Activated CD8-positive, alpha-beta memory T cell treated with anti-CD3 and anti-CD28 coated beads for 1 hour (primary cell): ENCODE measurements at places on chromosomes 1 and 21.

DNA sequence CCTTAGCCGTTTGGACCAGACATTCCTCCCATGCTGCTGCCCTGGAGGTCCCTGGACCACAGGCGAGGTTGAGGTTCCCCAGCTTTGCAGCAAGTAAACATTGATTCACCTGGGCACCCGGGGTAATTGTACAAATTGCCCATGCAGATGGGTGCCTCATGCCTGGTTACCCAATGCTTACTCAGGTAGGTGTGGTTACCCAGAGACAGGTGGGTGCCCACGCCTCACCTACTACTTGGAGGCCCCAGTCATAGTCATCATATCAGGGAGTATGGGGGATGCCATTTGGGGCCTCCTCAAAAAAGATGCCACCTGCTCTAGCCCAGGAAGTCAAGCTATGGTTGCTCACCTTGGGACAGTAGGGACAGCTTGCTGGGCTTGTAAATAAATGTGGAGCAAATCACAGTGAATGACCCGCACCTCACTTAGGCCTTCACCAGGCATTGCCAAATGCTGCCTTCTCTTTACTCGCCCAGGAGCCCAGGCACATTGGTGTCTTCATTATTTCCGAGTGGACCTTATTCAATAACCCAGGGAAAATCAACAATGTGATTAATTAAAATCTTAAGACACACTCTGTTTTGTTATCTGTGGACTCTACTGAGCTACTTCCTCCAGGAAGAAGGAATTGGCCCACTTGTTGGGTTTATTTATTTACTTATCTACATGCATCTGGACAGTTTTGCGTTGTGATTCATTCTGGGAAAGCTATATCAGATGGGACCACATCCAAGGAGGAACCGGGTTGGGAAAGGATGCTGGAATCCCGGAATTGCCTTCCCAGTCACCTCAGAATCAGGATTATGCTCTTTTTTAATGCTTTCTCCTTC, 35.6 kb upstream of the GRHL3 start:
- DNase-seq = no peak

DNA sequence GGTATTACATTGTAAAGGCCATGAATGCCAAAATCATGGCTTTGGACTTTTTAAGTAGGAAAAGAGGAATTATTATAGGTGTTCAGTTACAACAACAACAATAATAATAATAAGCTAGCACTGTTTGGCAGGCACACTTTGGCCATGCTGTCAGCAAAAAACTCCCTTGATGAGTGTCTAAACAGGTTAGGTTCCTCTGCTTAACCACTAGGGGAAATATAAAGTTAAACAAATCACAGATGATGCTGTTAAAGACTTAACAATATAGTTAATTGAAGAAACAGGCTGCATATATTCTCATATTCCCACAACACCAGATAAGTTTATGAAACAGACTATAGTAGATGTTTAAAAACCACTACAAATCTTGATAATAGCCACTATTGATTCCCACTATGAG, 46.4 kb downstream of the RGS21 start:
- no peak for DNase-seq

DNA sequence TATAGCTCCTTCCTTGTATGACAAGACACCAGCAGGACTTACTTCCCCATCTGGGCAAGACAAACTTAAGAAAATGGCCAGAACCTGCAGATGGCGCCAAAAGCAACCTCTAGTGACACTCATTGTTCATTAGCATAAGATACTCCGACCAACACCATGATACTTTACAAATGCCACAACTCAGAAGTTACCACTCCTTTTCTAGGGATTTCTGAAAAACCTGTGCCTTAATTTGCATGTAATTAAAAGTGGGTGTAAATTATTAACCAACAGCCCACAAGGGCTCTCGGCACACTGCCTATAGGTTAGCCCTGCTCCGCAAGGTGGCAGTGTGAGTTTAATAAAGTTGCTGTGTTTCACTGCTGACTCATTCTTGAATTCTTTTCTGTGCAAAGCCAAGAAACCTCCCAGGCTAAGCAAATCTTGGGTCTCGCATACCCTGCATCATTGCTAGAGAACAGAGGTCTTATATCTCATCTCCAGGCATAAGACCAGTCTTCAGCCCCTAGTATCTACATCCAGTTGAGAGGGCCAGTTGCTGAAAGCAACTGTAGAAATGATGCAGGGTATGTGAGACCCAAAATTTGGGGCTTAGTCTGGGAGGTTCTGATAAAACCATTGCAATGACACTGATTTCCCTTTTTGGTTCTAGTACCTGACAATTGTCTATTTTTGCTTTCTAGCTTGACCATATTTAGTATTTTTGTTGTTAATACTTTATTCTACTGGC, 86.4 kb downstream of the FAF1 start:
- peak; percentile 31 for DNase-seq

DNA sequence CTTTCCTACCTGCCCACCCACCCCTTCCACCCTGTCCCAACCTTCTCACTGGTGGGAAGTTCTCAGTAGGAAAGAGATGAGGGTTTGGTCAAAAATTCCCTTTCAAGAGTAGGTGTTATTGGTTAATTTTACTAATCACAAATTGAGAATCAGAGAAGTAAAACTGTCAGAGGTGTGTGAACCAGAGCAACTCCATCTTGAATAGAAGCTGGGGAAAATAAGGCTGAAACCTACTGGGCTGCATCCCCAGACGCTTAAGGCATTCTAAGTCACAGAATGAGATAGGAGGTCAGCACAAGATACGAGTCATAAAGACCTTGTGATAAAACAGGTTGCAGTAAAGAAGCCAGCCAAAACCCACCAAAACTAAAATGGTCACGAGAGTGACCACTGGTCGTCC, 11.5 kb downstream of the PLA2G2D start:
- DNase-seq = no peak

GRCh38 chr1:117981455-117982192, 52.1 kb downstream of the WDR3 start:
- DNase-seq = no peak

- no peak for DNase-seq
Measured at GRCh38 chr1:69252696-69253095, 315.0 kb upstream of the LRRC7 start.

- DNase-seq = no peak
Measured at GRCh38 chr1:186620566-186621350, 59.5 kb downstream of the PTGS2 start.

DNA sequence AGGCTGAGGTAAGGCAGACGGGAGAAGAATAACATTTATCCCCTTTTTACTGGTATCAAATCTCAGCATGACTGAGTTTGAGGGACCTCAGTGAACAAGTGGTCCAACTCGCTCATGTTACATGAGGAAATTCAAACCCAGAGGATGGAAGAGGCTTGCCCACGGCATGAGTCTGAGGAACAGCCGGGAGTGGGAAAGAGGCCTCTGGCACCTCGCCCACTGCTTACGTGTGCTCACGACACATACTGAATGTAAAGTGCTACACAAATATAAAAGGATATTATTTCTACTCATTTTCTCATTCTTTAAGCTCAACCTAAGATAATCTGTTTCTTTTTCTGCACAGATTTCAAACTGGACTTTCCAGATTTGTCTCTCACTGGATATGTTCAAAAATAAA, 14.7 kb downstream of the BEND5 start:
- DNase-seq = no peak

GRCh38 chr1:34597877-34598514, 156.9 kb upstream of the GJB5 start:
- DNase-seq = no peak

DNA sequence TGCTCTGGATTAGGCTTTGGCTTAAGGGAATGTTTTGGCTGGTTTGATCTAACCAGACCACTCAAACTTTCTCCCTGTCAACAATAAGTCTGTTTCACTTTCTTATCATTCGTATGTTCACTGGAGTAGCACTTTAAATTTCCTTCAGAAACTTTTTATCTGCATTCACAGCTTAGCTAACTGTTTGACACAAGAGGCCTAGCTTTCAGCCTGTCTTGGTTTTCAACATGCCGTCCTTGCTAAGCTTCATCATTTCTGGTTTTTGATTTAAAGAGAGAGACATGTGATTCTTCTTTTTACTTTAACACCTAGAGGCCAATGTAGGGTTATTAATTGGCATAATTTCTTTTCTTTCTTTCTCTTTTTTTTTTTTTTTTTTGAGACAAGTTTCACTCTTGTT, 14.9 kb upstream of the CYB5R1 start:
- no peak for DNase-seq
